ENCODE measurements at places on chromosomes 16 and 17. TPM values are rescaled to one million over a fixed set of nuclear protein-coding genes. Genes with fewer than 3 reads are reported as not detected.
A peak's percentile ranks its signal among the peaks of the same experiment; 100 is the strongest.

GRCh38 chr17:8060274-8060673, 21.4 kb downstream of the ALOX15B start:
- H3K4me3 ChIP-seq = no peak overlapping the region
- H3K27me3 ChIP-seq = peaks cover 76% of the 10 kb centered on the region
- DNase-seq = peak; percentile 40
- no peaks in the 10 kb centered on the region for H3K4me1 ChIP-seq

GRCh38 chr17:51079049-51079448, 41.6 kb downstream of the SPAG9 start:
- H3K27me3 ChIP-seq = no peaks in the 10 kb centered on the region
- no peak overlapping the region for H3K4me3 ChIP-seq
- H3K36me3 ChIP-seq = peaks cover 27% of the 10 kb centered on the region
- no peak overlapping the region for H3K27ac ChIP-seq
- peaks cover 6% of the 10 kb centered on the region for H3K4me1 ChIP-seq
- no peak for DNase-seq

Gene FLYWCH1
- total RNA-seq = 14.7 TPM

Gene TMEM94
- total RNA-seq = 109 TPM

Gene MYOCD
- 3.2 TPM for total RNA-seq

Gene UQCRC2
- 147 TPM for total RNA-seq

Gene NPIPB8
- not detected for total RNA-seq

- H3K4me1 ChIP-seq = peaks cover 64% of the 10 kb centered on the region
- H3K27ac ChIP-seq = no peak overlapping the region
- H3K27me3 ChIP-seq = no peaks in the 10 kb centered on the region
- no peak for DNase-seq
- peaks cover 16% of the 10 kb centered on the region for H3K36me3 ChIP-seq
Measured at GRCh38 chr16:70433458-70434103, 5.3 kb downstream of the ST3GAL2 start.

Gene ALOX12B
- not detected for total RNA-seq

DNA sequence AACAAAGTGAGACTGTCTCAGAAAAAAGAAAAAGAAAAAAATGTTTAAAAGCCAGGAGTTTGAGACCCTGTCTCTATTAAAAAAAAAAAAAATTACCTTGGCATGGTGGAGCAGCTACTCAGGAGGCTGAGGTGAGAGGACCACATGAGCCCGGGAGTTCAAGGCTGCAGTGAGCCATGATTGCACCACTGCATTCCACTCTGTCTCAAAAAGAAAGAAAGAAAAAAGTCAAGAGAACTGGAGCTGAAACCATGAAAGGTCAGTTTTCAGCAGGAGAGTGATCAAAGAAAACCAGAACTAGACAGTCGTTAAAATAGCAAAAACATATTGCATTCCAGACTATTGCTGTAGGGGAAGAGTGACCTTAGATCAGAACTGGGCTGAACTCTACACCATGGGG, 8.8 kb downstream of the QPRT start:
- no peak overlapping the region for H3K4me3 ChIP-seq
- no peaks in the 10 kb centered on the region for H3K36me3 ChIP-seq
- no peak overlapping the region for H3K27ac ChIP-seq
- H3K4me1 ChIP-seq = no peaks in the 10 kb centered on the region
- no peaks in the 10 kb centered on the region for H3K27me3 ChIP-seq

Gene CCL3
- not detected for total RNA-seq

DNA sequence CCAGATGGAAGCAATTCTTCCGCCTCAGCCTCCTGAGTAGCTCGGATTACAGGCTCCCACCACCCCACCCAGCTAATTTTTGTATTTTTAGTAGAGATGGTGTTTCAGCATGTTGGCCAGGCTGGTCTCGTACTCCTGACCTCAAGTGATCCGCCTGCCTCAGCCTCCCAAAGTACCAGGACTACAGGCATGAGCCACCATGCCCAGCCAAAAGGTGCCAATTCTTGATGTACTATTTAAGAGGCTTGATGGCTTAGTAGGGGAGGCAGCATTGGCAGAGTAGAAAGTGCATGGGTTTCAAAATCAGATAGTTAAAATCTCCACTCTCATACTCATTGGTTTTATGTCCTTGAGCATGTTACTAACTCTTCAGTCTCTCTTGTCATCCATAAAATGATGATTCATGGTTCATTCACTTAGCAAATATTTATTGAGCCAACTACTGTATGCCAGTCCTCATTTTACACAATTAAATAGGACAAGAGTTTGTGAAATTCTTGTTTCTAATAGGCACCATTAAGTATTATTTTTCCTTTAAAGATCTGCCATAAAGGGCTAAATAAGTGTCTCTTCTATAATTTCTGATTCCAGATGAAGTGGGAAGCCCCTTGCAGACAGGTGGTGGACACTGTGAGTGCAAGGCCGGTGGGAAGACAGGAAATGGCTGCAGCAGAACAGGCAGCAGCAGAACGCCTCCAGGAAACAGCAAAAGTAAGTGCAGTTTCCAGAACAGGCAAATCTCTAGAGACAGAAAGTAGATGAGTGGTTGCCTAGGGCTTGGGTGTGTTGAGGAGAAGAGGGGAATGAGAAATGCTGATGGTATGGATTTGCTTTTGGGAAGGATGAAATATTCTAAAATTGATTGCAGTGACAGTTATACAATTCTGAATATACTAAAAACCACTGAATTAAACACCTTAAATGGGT, 8.2 kb upstream of the RPL27 start:
- peaks cover 79% of the 10 kb centered on the region for H3K36me3 ChIP-seq

Gene SOX9
- 4.0 TPM for total RNA-seq

DNA sequence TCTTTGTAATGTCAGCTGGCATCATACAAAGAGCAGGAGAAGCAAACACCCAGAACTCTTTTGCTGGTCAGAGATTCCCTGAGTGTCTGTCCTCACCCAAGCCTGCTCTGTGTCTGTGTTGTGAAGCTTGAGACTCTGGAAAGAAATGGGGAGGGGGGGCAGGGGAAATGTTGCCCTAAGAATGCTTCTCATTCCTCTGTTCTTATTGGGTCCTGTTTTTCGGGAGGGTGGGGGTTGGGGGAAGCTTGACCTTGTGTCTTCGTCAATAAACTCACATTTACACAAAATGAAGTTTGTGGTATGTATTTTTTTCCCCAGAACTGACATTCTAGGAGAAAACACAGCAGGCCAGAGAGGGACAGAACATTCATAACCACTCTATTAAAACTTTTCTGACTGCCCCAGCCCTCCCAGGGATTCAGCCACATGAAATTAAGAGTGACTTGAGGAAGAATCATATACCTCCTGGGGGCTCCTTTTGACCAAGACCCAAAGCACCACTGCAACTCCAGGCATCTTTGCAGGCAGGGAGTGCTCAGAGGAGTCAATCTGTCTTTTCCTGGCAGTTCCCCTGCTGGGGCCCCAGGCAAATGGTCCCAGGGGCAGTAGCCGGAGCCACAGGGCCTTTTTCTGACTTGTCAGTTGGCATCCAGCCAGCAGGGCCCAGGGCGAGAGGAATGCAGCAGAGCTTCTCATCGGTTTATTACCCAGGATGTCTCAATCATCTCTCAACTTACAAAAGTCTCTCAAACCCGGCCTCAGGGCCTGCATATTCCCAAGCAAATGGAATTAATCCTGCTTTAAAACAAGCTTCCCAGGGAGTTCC, 5.1 kb upstream of the RASL10B start:
- H3K27me3 ChIP-seq = no peaks in the 10 kb centered on the region
- no peak overlapping the region for H3K4me3 ChIP-seq
- H3K27ac ChIP-seq = no peak overlapping the region
- peaks cover 15% of the 10 kb centered on the region for H3K4me1 ChIP-seq
- DNase-seq = peak; percentile 44
